ENCODE measurements at places on chromosomes 6 and 20.

DNA sequence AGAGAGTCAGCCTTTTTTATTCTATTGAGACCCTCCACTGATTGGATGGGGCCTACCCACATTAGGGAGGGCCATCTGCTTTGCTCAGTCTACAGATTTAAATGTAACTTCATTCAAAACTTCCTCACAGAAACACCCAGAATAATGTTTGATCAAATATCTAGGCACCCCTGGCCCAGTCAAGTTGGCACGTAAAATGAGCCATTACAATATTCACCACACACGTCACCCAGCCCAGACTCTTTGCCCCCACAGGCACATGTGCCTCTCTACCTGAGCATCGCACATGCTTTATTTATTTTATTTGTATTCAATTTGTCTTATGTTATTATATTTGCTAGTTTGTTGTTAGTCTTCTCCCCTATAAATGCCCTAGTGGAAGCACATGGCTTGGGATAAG, 70.9 kb upstream of the EYA2 start:
- no peak for DNase-seq

DNA sequence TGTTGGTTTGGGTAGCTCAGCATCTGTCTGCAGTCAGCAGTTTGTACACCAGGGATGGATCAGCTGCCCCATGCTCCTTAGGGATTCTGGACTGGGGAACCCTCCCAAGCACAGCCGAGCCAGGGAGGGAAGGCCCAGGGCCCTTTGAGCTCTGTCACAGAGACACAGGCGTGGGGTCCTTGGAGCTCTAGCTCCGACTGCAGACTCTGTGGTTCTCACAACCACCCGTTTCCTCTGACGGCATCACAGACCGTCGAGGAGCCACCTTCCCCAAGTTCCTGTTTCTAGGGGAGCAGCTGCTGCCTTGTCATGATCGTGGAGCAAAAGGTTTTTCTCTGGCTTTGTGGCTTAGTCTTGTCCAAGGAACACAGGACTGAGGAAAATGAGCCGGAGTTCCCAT, at the start of gene SLA2:
Gene SLA2 (minus strand): TSS at position 199 of the 400 bp plus-strand sequence. CDS start 4,861 bp downstream, outside the sequence.
- peak; percentile 48 for DNase-seq

GRCh38 chr6:5398530-5398929, 137.2 kb downstream of the FARS2 start:
- no peak for DNase-seq

DNA sequence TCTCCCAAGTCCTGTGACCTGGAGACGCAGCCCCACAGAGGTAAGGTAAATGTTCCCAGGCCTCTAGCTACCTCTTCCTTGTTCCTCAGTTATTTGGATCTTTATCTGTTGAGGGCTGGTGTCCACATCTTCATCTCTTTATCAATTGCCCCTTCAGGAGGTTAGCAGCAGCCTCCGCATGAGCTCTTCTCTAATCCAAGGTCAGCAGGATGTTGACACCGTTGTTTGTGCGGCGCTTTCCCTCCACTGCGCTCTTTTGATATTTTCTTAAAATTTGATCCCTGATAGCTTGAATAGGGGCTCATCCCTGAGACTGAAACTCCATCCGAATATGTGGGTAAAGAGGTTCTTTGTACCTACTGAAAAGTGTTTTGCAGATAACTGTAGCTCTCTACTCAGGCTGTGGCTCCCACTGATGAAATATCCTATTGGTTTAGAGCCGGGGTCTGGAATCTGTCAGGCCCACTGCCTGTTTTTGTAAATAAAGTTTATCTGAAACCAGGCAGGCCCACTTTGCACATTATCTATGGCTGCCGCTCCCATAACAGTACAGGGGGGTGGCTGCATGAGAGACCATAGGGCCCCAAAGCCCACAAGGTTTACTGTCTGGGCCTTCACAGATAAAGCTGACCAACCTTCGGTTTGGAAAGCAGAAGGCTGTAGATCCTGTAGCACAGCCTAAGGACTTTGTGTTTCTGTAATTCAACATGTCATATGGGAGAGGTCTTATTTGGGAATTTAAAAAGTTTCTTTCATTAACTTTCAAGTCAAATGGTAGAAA, 362.6 kb downstream of the QKI start:
- DNase-seq, result no peak

GRCh38 chr20:40565682-40566040, 123.4 kb downstream of the MAFB start:
- no peak for DNase-seq

DNA sequence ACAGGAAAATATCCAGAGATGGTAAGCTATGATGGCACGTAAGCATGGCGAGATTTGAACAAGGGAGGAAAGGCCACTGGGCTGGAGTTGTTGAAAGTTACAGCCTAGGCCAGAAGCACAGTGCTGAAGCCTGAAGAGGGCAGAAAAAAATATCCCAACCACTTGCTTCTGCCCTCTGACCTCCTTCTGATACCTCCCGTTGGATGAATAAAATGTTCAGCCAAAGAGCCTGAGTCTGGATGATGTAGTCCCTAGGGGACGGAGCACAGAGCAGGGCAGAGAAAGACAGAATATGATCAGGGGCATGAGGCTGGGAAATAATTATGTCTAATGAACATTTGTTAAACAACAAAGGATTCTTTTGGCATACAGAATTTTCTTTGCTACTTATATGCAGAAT, 19.7 kb downstream of the KLHL31 start:
- no peak for DNase-seq

DNA sequence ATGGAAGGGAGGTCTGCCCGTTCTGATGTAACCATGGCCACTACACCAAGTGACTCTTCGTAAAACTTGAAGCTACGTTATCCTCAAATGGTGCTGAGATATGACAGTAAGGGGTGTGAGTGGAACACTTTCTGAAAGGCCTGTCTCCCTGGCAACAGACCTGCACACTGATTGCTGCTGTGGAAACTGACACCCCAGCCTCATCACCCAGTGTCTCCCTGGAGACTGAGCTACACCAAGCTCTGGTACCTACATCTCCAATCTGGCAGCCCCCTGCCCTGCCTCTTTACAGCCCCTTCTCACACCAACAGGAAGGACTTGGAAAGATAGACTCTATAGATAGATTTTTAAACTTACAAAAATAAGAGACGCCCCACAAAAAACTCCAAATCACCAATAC, 13.2 kb downstream of the PI16 start:
- DNase-seq, result no peak

DNA sequence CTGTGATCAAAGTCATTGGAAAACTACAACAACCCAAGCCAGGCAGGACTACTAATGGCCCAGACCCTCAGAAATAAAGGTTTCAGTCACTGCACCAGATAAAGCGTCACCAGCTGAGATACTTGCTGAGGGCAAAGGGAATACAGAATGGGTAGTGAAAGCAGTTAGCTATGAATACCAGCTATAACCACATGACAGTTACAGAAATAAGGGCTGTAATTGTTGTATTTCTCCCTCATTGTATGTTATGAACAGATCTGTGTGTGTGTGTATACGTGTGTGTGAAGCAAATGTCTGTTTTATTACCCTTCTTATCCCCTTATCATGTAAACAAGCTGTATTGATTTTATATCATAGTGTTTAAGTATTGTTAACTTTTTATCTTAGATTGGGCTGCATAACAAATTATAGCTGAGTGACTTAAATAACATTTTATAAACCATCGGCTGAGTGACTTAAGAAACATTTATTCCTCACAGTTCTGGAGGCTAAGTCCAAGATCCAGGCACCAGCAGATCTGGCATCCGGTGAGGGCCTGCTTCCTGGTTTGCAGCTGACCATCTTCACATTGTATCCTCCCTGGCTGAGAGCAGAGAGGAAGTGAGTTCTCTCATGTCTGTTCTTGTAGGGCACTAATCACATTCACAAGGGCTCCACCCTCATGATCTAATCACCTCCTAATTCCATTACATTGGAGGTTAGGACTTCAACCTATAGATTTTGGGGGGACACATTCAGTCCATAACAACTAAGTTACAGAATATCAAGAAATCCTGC, 46.0 kb upstream of the VSX1 start:
- no peak for DNase-seq

GRCh38 chr6:126696921-126697693, 357.2 kb downstream of the CENPW start:
- no peak for DNase-seq

GRCh38 chr6:108804956-108805355, 43.3 kb upstream of the ARMC2 start:
- DNase-seq, result no peak

GRCh38 chr20:50191065-50191543, 474 bp downstream of the CEBPB start:
- DNase-seq, result peak; percentile 45

- no peak for DNase-seq
Measured at GRCh38 chr6:603265-603664, 53.6 kb downstream of the HUS1B start.

GRCh38 chr6:83044091-83044768, 21.4 kb downstream of the UBE3D start:
- no peak for DNase-seq

DNA sequence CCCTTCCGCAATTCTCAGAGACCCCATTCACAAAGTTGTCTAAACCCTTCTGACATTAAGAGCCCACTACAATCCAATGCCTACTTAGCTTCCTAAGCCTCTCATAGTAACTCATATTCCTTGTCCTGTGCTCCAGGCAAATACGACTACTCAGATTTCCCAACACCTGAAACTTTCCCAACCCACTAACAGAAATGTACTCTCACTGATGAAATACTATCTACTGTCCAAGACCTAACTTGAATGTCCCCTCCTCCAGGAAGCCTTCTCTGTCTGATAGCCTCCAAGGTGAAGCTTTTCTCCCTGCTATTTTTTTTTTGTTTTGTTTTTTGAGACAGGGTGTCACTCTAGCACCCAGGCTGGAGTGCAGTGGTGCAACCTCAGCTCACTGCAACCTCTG, 30.4 kb downstream of the GPLD1 start:
- no peak for DNase-seq

GRCh38 chr20:13883425-13883824, 98.6 kb downstream of the NDUFAF5 start:
- DNase-seq, result no peak

DNA sequence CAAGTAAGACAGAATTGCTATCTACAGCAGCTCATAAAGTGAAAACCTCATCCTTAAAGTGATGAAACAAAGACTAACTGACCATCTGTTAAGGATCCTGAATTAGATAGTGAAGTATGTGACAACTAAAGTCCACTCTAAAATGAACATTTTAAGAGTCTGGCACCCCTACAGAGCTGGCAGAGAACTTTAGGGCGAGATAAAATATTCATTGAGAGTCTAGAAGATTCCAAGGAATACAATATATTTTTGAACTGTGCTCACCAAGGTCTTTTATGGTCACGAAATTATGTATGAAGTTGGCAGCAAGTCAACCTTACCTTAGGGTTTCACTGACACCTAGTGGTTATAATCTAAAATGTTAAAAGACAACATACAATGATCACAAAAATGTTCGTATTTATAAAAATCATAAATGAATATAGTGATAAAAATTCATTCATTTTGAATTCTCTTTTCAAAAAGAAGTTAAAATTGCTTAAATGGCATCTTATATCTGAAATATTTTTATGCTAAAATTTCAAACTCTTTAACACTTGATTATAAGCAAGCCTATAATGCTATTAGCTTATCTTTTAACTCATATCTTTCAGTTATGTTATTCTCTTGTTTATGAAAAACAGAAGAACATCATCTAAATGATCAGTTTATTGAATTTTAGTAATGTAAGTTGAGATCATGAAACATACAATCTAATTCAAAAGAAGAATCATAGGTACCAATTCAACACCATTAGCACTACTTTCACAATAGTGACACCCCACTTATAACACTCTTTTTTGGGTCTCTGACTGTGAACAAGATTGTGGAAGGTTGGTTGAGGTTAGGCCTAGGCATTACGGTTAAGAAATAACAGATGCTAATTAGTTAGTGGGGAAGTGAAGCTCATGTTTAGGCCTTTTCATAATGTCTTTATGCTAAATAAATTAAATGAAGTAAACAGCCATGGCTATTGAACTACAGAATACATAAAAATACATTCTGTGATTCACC, 27.5 kb downstream of the RSPH3 start:
- DNase-seq, result no peak

GRCh38 chr6:134182528-134182927, 130.1 kb upstream of the SLC2A12 start:
- DNase-seq, result no peak

DNA sequence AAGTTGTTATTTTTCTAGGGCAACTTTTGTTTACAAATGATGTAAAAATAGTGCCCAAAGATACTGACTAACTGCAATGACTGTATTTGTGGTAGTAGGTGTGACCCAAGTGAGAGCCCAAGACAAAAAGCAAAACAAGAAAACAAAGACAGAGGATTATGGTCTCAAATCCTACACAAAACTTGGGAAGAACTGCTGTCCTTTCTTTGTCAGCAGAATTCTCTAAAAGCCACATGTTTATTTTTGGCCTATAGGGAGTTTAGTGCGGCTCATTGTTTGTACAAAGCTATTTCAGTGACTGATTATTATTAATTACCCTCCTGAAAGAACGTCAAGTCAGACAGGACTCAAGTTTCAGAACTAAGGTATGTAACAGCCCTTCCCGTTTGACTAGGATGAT, 509.2 kb upstream of the SLC35B3 start:
- DNase-seq, result no peak

DNA sequence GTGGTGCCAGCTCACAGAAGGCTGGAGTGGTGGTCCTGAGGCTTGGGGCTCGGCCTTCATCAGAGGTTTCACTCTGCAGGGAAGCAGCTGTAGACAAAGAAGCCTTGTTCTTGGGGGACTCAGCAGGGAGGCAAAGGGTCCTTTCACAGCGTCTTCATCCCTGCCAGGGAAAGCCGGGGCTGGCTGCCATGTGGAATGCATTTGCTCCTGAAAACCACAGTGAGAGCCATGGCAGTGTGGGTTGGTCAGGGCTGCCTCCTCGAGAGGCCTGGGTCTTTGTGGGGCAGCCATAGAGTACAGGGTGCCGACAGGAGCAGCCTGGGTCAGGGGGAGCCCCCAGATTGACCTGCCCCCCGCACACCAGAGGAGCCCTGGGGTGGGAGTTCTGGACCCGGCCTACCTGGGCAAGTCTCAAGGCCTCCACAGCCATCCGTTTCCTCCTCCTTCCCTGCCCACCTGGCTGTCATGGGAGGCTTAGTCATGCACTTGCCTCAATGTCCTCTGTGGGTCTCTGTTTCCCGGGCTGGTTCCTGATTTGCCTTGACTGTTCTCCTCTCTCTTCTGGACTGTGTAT, 144.0 kb downstream of the CDC5L start:
- no peak for DNase-seq

- DNase-seq, result no peak
Measured at GRCh38 chr6:52475307-52475706, 55.2 kb downstream of the EFHC1 start.

DNA sequence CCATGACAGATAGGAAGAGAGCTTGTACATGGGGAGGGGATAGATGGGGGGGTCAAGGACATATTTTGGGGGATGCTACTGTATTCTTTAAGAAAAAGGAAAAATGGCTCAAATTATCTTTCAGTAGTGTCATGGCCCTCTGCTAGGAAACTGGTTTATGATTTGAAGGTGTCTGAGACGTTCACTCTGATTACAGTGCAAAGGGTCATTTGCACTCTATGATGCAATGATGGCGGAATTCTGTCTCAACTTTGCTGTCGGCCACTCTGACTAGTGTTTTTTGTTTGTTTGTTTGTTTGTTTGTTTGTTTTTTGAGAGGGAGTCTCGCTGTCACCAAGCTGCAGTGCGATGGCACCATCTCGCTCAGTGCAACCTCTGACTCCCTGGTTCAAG, 180.0 kb downstream of the SOX4 start:
- no peak for DNase-seq

GRCh38 chr20:43982016-43982415, 67.4 kb downstream of the TOX2 start:
- no peak for DNase-seq

- no peak for DNase-seq
Measured at GRCh38 chr6:124866040-124866439, 96.2 kb upstream of the RNF217 start.

Measured in activated CD4-positive, alpha-beta T cell treated with anti-CD3 and anti-CD28 coated beads for 1 hour (primary cell).